ENCODE measurements at places on chromosomes 3 and 15.

- DNase-seq, result no peak
- H3K27me3 ChIP-seq, result no peaks in the 10 kb centered on the region
- no peak overlapping the region for H3K4me3 ChIP-seq
- H3K27ac ChIP-seq, result no peak overlapping the region
- H3K36me3 ChIP-seq, result no peaks in the 10 kb centered on the region
These were observed 35.7 kb downstream of the TRANK1 start for GRCh38 chr3:36909181-36909580.

DNA sequence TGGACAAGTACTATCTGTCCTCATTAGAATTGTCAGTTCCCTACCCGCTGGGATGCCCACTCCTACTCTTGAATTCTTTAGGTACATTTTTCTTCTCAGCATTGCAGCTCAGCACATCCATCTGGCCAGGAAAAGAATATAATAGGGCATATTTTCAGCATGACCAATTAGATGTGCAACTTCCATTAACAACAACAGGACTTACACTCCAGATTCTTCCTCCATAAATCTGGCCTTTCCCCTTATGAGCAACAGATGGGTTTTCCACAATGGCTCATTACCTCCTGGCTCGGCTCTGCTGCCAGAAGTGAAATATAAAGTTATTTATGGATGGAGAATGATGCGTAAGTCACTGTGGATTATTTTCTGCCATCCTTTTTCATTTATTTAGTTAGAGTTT, 443.8 kb upstream of the TGFBR2 start:
- no peaks in the 10 kb centered on the region for H3K36me3 ChIP-seq
- no peak for DNase-seq
- no peaks in the 10 kb centered on the region for H3K27me3 ChIP-seq
- no peak overlapping the region for H3K27ac ChIP-seq
- H3K4me1 ChIP-seq, result no peaks in the 10 kb centered on the region
- H3K4me3 ChIP-seq, result no peak overlapping the region

DNA sequence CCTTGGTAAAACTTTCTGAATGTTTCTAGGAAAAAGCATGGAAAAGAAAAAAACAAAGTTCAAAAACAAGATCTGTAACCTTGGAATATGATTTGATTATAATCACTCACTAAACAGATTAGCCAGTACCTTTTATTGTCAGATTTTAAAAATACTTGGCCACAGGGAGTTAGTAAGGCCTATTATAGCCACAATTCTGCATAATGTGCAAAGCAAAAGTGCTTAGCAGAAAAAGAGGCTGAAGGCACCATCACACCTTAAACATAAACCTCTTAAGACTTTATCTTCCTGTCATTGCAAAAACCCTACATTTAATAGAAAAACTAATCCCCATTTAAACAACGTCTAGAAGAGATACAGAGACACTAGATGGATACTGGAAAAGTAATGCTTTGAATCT, 41.8 kb downstream of the CHSY1 start:
- DNase-seq, result no peak
- no peaks in the 10 kb centered on the region for H3K36me3 ChIP-seq
- H3K4me3 ChIP-seq, result no peak overlapping the region

DNA sequence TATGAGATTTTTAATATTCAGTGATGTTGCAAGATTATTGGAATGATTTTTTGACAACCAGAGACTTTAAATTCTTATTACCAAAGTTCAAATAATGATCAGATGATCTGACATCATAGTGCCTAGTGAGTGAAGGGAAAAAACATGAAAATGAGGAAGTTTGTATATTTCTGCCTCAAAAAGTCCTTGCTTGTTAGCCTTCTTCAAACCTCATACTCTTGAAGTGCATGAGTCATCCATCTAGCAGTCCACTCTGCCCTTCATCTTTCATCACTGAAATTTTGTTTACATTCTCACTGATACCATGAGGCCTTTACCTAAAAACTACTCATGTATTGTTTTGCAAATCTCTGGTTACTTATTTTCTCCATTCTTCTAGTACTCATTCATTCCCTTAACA, 23.9 kb upstream of the OR5H6 start:
- no peaks in the 10 kb centered on the region for H3K4me1 ChIP-seq
- H3K27me3 ChIP-seq, result no peaks in the 10 kb centered on the region
- no peak overlapping the region for H3K27ac ChIP-seq
- no peak for DNase-seq

GRCh38 chr3:25155652-25156471, 272.2 kb upstream of the RARB start:
- H3K4me3 ChIP-seq, result no peak overlapping the region
- H3K27me3 ChIP-seq, result no peaks in the 10 kb centered on the region
- H3K4me1 ChIP-seq, result peaks cover 5% of the 10 kb centered on the region

DNA sequence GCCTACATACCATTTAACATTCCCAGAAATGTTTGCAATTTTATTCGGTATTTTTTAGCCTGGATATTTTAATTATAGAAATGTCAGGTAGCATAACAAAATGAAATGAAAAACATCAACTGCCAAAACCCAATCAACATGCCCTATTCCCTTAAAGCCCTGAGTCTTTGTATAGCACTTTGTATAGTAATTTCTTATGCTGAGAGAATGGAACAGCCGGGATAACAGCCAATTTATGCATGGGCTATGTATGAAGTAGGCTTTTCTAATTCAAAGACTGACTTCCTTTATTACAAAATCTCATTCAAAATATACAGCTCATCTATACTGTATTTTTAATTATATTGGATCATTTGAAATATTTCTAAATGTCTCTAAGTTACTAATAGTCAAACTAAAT, 513.0 kb upstream of the NAALADL2 start:
- no peak overlapping the region for H3K27ac ChIP-seq
- H3K4me1 ChIP-seq, result no peaks in the 10 kb centered on the region
- H3K4me3 ChIP-seq, result no peak overlapping the region
- DNase-seq, result no peak

Data from suprapubic skin (tissue), 4 donors.